ENCODE measurements at places on chromosomes 4 and X.

- no peak for DNase-seq
Observed at GRCh38 chrX:77003956-77004355, 443.2 kb upstream of the FGF16 start.

GRCh38 chr4:175927121-175927520, 115.1 kb upstream of the GPM6A start:
- no peak for DNase-seq

GRCh38 chr4:104826171-104826570, 320.5 kb upstream of the TET2 start:
- no peak for DNase-seq

DNA sequence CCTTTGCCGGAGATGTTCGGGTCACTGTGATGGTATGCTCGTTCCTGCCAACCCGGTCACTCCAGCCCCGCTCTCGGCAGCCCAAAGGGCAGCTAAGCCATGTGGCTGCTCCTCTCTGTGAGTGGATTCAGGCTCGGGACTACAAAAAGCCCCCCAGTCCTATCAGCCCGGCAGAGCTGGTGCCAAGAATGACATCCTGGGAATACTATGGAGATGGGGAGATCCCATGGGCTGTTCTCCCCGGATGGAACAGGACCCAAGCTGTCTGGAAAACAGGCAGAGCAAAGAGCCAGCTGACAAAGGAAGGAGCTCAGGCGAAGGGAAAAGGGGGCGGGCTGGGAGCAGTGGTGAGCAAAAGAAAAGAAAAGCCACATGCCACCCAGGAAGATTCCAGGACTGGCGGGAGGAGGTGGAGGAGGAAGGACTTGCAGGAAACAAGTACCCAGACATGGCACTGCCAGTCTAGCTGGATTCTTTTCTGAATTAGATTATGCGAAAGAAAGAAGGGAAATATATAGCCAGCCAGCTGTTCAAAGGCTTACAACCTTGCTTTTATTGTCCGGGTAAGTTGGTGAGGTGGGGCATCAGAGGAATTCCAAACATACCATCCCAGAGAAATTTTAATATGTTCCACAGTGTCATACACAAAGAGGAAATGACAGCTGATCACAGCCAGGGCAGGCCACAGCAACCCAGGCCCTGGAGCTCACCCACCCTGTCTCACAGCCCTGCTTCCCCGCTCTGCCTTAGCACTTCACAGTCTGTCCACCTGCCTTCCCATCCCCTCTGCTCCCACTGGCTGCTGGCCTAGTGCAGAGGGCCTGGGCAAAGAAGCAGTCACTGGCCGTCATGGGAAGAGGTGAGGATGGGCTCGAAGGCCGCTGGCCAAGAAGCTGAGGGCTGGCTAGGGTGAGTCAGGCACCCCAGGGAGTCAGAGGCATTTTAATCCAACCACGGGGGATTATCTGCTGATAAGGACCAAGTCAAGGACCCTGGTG, 3.4 kb downstream of the NDP start:
- no peak for DNase-seq

DNA sequence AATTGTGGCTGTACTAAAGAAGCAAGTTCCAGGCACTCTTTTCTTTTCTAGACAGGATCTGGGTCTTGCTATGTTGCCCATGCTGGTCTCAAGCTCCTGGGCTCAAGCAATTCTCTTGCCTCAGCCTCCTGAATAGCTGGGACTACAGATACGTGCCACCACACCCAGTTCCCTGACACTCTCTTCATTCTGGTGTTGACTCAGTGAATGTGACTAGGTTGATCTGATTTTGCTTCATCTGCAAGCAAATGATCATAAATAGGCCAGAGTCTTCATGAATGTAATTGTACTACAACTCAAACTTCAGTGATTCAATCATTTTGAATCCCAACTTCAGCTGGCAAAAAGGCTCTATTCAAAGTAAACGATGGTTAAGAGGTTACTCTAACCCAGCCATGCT, 78.5 kb downstream of the APBB2 start:
- DNase-seq, result no peak

DNA sequence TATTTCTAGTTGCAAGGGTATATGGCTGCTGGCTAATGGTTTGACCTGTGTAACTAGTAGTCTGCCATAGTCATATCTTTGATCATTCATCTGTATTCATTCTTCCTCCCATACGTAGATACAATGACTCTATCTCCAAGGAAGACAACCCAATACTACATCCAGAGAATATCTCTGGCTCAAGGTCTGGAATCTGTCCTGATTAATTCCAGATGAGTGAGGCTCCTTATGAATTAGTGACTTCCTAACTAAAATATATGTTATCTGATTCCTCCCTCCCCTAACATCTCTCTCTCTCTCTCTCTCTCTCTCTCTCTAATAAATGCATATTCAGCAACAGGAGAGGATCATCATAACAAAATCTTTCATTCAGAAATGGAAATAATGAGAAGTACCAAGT, 641.5 kb downstream of the FAT4 start:
- no peak for DNase-seq

DNA sequence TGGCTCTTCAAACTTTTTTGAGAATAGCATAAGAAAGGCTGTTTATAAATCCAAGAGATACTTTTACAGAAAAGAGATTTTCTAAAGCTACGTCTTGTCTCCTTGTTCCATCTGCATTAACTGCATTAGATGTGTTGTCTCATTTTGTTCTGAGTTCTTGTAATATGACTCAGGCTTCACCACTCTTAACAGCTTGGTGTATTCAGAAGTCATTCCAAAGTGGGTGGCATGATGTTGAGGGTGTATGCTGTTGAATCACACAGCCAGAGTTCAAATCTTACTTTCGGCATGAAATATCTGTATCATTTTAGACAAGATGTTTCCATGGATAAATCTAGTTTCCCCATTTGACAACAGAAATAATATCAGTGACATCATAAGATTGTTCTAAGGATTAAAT, 30.1 kb downstream of the SYTL5 start:
- no peak for DNase-seq

- no peak for DNase-seq
Observed at GRCh38 chrX:63739885-63740284, 45.1 kb downstream of the ARHGEF9 start.

DNA sequence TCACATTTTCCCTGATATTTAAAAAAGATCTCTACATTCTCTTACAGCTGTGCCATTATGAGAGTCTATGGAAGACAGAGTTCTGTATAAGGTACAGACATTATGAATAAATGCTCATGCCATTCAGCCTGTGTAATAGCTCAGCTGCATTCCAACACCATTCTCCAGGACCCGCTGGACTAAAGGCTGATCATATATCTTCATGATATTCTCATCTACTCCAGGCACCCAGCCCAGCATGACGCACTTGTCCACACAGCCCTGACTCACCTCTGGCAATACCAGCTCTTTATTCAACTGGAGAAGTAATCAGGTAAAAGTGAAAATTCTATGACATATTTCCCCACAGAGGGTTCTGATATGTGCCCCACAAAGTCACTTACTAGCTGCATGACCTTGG, 437.5 kb upstream of the FGF16 start:
- DNase-seq, result no peak

- no peak for DNase-seq
Observed at GRCh38 chr4:101200561-101200960, 146.8 kb downstream of the PPP3CA start.

- DNase-seq, result peak; percentile 48
Observed at GRCh38 chrX:49884290-49884862, 5.1 kb downstream of the USP27X start.

GRCh38 chr4:123421227-123421936, 24.8 kb downstream of the SPRY1 start:
- DNase-seq, result no peak

- no peak for DNase-seq
Observed at GRCh38 chr4:28686618-28687017, 1826.0 kb downstream of the STIM2 start.

DNA sequence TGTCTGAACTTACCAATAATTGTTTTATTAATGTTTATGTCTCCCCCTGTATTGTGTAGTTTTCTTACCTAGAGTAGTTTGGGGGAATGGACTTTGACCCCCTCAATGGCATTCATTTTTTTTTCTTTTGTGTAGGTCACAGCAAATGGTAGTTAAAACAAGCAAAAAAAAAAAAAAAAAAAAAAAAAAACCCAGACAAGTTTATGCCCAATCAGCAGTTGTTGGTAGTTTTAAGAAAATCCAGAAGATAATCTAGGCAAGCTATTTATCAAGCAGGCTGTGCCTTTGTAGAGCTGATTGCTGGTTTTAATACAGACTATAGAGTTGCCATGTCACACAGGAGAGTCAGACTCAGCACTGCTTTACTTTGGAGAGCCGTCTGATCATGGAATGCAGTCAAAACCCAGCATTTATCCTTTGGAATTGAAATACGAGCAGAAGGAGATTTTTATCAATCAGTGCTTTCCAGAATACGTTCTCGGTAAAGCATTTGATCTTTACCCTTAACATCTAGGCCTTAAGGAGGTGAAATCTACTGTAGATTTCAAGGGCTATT, 16.6 kb downstream of the DCUN1D4 start:
- DNase-seq, result no peak

DNA sequence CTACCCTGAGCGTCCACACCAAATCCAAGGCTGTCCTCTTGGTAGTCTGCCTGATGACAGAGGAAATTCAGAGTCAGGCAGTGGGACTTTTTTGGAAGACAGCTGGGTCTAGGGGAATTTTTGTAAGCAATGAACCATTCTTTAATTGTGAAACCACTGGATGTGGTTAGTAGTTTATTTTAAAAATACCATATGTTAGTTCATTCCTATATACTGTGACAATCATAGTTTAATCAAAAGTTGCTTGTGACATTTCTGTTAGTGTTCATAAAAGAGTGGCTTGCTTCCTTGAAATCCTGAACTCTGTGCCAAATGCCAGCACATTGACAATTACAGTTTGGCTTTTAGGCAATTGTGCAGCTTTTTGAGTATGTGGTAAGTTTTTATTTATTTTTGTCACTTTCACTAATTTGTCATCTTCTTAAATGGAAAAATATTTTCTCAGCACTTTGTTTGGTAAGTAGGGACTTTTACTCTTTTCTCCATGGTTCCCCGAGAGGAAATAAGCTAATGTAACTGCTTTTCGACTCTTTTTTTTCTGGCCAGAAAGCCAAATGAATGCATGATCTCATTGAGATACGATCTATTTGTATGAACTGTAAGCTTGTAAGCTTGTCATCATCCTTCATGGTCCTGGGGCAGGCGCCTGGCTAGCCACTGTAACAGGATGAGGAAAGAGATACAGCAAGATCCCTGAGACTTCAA, 72.6 kb upstream of the SLC4A4 start:
- no peak for DNase-seq

DNA sequence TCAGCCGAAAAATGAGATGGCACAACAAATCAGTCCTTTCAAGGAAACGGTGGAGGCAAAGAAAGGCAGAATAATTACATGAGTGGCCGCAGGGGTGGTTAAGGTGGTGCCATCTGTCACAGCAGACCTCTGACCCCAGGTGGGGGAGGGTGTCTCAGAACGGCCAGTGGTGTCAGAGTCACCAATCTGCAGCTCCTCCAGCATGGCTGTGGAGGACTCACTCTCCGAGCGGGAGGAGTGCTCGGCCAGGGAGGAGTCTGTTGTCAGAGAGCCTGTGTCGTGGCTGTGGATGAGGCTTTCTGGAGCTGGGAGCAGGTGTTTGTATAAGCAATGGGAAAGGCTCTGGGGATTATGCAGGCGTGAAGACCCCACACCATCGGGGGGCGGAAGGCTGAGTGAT, 130.3 kb upstream of the PDLIM3 start:
- no peak for DNase-seq

- DNase-seq, result no peak
Observed at GRCh38 chr4:151887816-151888180, 127.0 kb upstream of the GATB start.

- no peak for DNase-seq
Observed at GRCh38 chr4:52780206-52780605, 29.0 kb upstream of the ERVMER34-1 start.

- DNase-seq, result no peak
Observed at GRCh38 chrX:11698702-11699101, 33.0 kb upstream of the ARHGAP6 start.

DNA sequence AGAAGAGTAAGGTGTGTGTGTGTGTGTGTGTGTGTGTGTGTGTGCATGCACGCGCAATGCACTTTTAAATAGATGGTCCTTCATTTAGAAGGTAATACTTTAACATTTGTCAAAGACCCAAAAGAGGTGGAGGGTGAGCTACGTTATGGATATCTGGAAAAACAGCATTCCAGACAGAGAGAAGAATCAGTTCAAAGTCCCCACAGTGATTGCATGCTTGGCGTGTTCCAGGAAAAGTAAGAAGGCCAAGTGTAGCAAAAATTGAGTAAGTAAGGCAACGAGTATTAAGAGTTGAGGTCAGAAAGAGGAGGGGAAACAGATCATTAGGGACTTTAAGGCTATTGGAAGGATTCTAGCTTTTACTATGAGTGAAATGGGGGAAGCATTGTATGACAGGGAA, 21.9 kb upstream of the GABRE start:
- no peak for DNase-seq

DNA sequence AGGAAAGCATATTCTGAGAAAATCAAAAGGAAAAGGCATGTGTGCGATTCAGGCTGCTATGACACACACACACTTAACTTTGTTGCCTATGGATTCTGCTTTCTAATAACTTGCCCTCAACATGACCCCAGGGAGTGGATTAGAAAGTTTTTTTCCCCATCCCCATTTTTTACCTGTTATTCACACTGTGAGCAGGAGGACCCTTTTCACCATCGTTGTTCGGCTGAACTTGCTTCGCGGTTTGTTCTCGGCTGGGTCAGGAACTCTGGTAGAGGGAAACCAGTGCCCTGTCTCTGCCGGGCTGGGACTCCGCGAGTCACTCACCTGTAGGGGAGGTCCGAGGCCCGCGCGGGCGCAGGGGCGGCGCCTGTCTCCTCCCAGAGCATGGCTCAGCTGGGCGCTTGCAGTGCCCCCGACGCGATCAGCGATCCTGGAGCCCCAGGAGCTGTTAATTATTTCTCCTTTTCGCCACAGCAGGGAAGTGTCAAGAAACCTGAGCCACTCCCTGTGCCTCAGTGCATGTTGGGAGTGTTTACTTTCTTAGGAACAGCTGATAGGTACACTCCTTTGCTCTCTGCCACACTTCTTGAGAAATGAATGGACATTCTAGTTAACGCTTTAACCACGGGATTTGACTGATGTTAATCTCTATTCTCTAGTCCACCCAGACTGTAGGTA, at the start of gene RASSF6:
TSS of gene RASSF6 (minus strand) at position 322 of the 678 bp plus-strand sequence. CDS start 8,641 bp downstream, outside the sequence.
- peak; percentile 71 for DNase-seq

GRCh38 chr4:52102587-52102986, 51.5 kb downstream of the SPATA18 start:
- DNase-seq, result no peak

GRCh38 chrX:18206657-18207056, 14.0 kb downstream of the BEND2 start:
- no peak for DNase-seq

- no peak for DNase-seq
Observed at GRCh38 chr4:6688879-6689505, 4.7 kb upstream of the S100P start.

Measured in NCI-H345 (cell line).